M059J (cell line): ENCODE measurements at places on chromosomes 6 and 20. TPM values are rescaled to one million over a fixed set of nuclear protein-coding genes. Genes with fewer than 3 reads are reported as not detected.
A peak's percentile ranks its signal among the peaks of the same experiment; 100 is the strongest.

ZFAND3 gene
- total RNA-seq = 17.6 and 36.2 TPM in 2 replicates

KCNK17 gene
- total RNA-seq = not detected in 2 replicates

PGC gene
- total RNA-seq = not detected in 2 replicates

TRIM40 gene
- not detected in 2 replicates for total RNA-seq

FABP7 gene
- total RNA-seq = not detected in 2 replicates

RFX6 gene
- total RNA-seq = not detected in 2 replicates

FKBP1C gene
- 1.1 and 1.8 TPM in 2 replicates for total RNA-seq

FKBP5 gene
- 10.7 and 14.9 TPM in 2 replicates for total RNA-seq

WFDC10B gene
- not detected in 2 replicates for total RNA-seq

WFDC12 gene
- total RNA-seq = not detected in 2 replicates

DZANK1 gene
- total RNA-seq = 1.7 and 1.8 TPM in 2 replicates

TBPL1 gene
- total RNA-seq = 45.2 and 56.6 TPM in 2 replicates

- no peak for DNase-seq
Measured at GRCh38 chr20:53785320-53785719, 191.7 kb upstream of the ZNF217 start.

DNA sequence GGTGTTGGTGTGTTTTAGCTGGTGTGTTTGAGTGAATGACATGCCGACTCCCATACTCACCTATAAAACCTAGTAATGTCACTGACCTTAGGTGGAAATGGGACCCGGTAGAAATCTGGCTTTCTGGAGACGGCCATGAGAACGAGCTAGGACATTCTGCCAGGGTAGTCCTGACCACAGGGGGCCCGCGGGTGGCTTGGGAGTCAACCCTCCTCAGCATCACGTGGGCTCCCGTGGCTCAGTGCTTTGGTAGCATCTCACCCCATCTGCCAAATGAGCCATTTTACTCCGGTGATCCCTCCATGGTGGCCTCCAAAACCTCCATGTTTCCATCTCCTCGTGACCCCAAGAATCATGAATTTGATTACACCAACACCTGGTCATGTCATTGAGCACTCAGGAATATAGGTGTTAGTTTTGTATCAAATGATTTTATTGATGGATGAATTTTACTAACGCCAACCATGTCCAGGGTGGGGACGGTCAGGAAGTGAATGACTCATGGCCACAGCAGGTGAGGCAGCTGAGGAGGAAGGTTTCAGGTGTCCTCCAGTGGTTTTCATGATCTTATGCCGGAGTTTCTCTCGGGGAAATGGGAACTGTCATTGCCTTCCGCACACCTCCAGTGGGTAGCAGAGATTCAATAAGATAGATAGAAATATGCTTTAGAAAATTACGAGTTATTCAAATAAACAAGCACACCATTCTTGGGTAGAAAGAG, 195.0 kb downstream of the SYNDIG1 start:
- no peak for DNase-seq

- no peak for DNase-seq
Measured at GRCh38 chr6:121884620-121885019, 449.2 kb downstream of the GJA1 start.

- DNase-seq = no peak
Measured at GRCh38 chr6:167936051-167936450, 61.4 kb upstream of the KIF25 start.

GRCh38 chr6:66553441-66553840, 846.4 kb upstream of the EYS start:
- peak; percentile 39 for DNase-seq

DNA sequence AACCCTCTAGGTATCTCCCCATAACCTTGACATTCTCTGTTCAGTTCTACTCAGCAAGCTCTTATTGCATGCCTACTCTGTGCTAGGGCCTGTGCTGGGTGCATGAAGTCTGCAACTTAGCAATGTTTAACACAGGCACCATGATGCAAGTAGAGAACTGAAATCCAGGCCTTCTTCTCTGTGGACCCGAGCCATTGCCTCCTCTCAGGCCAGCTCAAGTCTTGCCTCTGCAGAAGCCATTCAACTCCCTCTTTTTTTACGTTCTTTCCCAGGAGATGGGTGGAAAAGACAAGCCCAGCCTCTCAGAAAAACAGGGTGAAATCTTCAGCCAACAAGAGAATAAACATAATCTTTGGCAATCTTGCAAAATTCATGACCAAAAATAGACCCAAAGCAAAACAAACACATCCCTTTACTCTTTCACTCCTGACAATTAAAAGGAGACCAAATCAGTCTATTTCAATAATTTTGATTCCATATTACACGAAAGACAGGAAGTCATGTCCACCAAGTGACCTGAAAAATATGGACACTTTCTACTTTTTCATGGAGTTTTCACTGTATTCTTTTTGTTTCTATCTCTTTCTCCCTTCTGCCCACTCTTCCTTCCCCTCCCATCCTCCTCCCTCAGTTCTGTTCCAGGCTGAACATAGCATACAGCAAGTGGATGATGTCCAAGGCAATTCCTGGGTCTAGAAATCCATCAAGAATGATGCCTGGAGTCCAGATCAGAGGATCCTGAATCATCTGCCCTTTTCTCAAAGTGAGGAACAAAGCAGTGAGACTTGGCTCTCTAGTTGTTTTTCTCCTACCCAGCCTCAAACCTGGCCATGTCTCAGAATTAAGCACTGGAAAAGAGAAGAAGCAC, 45.4 kb upstream of the MOCS1 start:
- no peak for DNase-seq

- peak; percentile 92 for DNase-seq
Measured at GRCh38 chr6:125924169-125924568, 32.4 kb upstream of the HINT3 start.

DNA sequence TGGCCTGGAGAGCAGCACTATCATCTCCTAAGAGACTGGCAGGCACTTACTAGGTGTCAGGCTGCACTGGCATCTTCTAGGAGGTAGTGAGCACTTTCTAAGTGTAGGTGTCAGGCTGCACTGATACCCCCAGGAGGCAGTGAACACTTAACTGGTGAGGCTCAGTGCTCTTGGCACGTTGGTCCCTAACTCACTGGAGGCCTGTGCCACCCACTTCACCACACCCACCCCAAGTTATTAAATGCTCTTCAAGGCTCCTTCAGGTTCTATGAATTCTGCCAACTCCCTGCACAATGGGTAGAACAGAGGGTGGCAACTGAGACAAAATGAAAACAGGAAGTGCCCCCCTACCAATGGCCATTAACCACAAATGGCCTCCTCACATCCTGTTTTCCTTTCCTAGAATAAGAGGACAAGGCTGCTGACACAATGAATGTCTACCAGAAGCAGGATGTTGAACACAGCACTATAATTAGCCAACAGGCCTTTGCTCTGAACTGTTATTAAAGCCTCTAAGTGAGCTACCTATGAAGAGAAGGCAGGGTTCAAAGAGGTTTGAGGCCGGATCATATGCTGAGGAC, 29.4 kb downstream of the NCOA5 start:
- peak; percentile 19 for DNase-seq

DNA sequence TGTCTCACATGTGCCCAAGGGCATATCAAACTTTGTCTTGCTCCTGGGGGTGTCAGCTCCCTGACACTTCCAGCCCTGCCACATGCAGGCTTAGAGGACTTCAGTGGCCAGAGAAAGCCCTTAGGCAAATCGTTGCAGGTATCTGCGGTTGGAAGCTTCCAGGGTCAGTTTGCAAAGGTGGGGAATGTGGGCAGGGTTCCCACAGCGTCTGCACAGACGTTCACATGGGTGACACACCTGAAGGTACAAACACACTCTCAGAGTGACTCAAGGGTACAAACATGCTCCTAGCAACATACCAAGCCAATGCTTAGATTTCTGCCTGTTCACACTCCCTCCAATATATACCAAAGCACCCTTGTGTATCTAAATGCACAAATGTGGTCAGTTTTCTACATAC, 30.0 kb downstream of the VSTM2L start:
- DNase-seq = peak; percentile 43

DNA sequence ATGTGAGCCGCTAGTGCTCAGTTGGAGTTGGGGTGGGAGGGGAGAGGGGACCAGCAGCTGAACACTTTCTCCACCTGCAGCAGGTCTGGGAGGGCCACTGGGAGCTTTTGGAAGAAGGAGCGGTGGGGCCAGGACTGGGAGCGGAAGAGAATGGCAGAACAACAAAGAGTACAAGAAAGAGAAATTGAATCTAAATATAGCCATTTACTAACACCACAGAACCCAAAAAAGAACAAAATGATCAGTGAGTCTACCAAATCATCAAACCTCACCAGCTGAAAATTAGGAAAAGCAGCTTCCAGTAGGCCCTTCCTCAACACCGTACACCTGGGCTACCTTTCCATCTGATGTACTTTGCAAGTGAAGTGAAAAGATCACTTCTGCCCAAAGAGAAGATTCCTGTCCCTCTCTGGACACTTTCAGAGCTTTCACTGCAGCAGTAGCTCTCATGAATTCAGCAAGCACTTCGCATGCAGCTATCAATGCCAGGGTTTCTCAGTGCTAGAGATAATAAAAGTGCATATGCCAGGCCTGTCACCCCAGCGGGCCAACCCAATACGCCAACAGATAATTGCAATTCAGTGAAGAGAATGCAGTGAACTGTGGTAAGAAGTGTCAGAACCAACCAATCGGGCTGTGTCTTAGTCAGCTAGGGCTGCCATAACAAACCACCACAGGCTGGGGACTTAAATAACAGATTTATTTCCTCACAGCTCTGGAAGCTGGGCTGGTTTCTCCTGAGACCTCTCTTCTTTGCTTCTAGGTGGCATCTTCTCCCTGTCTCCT, 597 bp downstream of the LY86 start:
- no peak for DNase-seq

DNA sequence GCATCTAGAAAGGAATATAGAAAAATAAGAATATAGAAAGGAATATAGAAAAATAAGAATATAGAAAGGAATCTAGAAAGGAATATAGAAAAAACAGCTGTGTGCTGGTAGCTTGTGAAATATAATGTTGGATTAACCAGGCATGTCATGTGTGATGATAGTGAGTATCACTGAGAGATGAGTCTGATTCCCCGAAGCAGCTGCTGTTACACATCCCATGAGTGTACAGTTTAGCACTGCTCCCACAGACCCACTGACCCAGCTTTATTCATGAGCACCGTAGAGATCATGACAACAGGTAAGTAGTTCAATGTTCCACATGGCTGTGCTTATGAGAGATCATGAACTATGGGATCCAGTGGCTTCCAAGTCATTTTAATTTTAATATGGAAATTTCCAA, 64.8 kb downstream of the SLC22A3 start:
- no peak for DNase-seq

GRCh38 chr6:13413900-13414555, 73.4 kb downstream of the GFOD1 start:
- no peak for DNase-seq

- no peak for DNase-seq
Measured at GRCh38 chr6:9499709-9500108, 915.2 kb downstream of the TFAP2A start.

DNA sequence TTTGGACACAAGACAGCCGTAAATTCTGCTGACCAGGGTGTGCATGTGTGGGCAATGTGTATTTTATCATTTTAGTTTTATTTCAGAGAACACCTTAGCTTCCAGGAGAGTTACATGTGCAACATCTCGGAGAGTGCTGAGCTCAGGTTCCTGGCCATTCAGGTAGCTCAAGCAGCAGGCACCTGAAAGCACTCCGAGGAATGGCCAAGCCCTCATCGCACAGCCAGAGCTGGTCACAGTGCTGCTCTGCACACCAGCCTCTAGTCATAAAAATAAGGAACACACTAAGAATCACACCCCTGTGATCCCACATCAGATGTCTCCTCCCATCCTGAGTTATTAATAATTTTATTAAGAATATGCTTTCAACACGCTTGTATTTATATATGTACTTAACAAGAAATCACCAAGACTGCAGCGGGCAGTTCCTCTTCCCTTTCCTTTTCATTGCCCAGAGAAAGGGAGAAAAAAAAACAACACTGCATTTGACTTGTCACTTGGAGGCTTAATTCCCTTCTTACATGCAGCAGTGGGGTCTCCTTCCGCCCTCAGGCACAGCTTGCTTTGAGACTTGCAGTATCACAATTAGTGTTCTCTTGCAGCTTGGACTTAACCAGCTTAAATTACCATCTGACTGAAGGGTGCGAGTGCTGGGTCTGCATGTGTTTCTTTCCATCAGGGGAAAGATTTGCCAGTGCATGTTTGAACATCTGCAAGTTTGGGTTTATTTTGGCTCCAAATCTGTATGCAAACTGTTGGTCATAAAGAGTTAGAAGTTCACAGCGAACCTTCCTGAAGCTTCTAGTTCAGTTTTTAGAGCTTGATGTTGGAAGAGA, 36.0 kb upstream of the IRF4 start:
- no peak for DNase-seq

GRCh38 chr6:169794317-169795055, 43.1 kb downstream of the ERMARD start:
- no peak for DNase-seq

DNA sequence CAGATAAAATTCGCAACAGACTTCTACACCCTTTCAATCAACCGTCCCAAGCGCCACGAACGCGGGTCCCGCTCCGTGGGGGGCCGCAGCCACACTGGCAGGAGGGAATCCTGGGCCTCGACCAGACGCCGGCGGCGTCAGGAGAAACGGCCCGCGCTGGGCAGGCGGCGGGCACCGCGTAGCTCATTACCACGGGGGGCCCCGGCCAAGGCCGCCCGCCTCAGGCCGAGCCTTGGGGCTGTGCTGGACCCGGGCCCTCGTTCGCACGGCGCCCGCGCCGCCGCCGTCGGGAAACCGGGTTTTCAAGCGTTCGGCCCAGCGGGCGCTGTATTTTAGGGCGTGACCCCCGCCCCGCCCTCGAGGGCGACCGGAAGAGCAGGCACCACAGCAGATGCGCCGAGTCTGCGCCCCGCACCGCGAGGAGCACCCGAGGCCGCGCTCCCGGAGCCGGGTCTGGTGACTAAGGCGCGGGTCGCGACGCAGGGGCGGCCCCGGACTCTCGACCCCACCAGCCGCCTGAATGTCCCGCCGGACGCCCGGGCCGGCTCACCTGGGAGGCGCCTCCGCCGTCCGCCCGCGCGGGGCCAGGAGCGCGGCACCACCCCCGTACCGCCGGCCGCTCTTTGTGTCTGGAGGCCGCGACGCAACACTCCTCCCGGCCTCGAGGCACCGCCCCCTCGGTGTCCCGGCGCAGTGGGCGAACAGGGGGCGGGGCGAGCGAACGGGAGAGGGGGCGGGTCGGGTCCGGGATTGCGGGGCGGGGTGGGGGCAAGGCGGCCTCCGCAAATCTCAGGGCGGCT, at the start of gene NINL:
Gene NINL (minus strand): TSS at position 627 of the 800 bp plus-strand sequence. CDS start 58,944 bp downstream, outside the sequence.
- peak; percentile 72 for DNase-seq

- DNase-seq = peak; percentile 40
Measured at GRCh38 chr6:109373762-109374161, 8.5 kb downstream of the CD164 start.

GRCh38 chr6:43318011-43318410, 9.4 kb upstream of the CRIP3 start:
- no peak for DNase-seq

DNA sequence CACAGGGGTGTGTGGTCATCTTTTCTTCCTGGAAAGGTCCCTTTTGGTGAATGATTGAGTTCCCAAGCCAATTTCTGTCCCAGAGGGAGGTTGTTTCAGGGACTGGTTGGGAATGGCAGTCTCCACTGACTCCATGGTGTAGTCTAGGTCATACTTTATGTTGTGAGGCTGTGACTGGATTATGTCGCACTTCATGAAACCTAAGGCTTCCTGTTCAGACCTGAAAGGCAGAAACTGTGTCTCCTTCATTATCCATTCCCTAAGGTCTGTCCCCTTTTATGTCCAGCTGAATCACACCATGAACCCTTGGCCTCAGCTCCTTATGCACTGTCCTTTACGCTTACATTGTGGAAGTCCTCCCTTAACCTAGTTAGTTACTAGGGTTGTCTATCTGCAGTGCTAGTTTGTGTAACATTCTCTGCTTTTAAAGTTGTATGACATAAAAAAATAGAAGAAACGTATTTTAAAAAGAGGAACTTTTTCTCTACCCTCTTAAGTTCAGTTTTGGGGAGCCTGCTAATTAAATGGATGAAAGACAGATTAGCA, 191.3 kb downstream of the JARID2 start:
- no peak for DNase-seq

GRCh38 chr6:166987930-166988329, 11.3 kb upstream of the CEP43 start:
- DNase-seq = no peak
